ENCODE measurements at places on chromosomes 3 and 15.

DNA sequence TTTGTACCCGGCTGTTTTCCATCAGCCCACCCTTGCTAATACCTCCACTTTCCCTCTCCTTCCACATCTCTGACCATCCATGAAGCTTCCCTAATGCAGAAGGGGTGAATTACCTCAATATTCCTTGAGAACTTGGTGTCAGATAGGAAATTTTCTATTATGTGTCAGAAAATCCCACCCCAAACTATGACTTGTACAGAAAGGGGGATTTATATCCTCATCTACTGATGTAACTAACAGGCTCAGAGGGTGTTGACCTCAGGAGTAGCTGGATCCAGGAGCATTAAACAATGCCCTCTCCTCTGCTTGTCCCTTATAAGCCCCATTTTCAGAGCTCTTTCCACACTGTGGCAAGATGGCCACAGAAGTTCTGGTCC is 242.8 kb upstream of the TLE3 start:
- no peak for DNase-seq

DNA sequence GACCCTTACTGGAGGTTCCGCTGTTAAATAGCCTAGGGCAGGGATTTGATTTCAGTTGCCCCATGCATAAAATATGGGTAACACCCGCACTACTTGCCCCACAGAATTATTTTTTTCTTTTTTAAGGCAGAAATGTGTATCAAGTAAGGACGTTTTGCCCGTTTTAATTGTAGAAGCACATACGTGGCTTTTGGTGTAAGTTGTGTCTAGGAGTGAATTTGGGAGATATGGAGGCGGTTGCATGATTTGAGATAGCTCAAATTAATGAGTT is 636 bp upstream of the LRRC58 start:
- DNase-seq, result no peak

DNA sequence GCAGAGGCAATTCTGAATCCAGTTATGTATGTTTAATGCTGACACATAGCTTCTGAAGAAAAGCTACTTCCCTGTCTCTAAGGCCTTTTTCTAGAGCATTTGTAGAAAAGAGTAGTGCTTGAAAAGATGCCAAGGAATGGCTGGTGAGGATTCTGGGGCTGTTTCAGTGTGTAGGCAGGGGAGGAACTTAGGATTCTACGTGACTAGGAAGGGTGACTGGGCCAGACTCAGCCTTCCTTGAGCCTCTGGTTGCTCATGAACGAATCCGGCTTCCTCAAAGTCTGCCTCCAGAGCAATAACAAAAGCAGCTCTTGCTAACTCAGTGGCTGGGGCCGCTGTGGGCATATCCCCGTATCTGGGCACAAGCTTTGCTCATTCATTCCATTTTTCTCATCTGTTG is 104.8 kb upstream of the WNT5A start:
- no peak for DNase-seq

DNA sequence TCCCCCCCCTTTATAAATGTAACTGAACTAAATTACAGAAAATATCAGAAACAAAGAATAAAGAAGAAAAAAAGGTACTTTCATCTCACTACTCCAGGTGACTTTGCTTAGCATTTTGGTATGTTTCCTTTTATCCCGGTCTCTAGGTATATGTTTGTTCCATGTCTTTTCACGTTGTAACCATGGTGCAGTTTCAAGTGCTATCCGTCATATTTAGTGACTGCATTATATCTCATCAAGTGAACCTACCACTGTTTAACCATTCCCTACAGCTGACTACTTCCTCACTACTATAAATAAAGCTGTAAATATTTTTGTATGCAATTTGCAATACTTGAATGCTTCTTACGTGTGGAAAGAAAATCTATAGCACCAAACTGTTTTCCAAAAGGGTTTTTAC is 2.2 kb downstream of the BTBD1 start:
- no peak for DNase-seq

GRCh38 chr3:37993820-37994638 is 3.4 kb downstream of the VILL start:
- DNase-seq, result peak; percentile 62

DNA sequence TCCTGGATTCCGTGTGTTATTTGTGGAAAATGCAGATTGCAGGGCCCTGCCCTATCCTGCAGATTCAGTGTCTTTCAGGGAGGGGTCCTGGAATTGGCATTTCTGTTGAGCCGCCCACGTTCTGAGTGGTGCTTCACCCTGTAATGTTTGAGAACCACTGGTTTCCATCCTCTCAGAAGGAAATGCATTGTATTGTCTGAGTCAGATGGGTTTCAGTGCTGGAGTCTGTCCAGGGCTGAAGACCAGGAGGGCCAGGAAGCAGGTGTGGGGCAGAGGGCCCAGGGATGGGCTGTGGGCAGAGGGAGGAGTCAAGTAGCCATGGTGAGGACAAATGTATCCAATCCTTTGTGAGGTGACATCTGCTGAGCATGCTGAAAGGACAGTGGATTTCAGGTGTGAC is 123.8 kb downstream of the SV2B start:
- no peak for DNase-seq

DNA sequence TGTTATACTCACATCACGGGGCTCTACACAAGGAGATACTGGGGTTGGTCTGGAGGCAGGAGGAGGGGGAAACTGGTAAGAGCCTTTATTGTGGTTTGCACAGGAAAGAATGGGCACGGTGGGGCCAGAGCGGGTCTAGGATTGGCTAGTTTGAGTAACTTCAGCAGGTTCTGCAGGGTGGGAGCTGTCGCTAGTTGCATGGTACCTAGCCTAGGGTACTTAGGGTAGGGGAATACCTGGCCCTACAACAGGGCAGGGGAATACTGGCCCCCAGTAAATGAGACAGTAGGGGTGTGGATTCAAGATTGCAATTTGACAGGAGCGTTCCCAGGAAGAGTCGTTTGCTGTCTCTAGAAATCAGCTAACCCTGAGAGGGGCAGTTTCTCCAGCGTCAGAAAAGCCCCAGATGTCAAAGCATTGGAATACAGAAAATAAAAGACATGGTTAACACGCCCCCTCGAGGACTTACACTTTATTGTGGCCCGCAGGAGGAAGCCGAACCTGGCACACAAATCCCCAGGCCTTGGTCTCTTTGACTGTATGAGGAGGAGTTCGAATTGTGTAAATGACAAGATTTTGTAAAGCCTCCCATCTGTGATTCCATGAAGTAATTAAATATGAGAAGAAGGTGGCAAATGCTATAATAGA is 32.0 kb downstream of the ST8SIA2 start:
- DNase-seq, result no peak

GRCh38 chr3:143428294-143428693 is 308.7 kb downstream of the CHST2 start:
- DNase-seq, result no peak

GRCh38 chr15:86611417-86612040 is 531.9 kb downstream of the AGBL1 start:
- DNase-seq, result no peak

DNA sequence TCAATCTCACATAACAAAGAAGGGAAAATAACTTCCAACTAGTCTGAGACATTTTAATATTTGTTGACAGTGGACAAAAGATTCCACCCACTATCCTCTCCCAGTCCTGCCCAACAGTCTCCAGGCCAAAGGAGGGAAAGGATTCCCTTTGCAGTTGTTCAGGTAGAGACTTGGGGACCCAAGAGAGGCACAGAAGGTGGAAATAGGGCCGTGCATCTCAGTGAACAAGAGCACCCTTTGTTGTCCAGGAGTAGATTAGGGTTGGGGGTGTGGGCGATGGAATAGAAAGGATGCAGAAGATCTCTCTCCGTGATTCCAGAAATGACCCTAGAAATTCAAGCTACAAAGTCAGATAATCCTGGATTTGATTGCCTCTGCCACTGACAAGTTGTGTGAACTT is 44.8 kb upstream of the TRA2B start:
- no peak for DNase-seq

DNA sequence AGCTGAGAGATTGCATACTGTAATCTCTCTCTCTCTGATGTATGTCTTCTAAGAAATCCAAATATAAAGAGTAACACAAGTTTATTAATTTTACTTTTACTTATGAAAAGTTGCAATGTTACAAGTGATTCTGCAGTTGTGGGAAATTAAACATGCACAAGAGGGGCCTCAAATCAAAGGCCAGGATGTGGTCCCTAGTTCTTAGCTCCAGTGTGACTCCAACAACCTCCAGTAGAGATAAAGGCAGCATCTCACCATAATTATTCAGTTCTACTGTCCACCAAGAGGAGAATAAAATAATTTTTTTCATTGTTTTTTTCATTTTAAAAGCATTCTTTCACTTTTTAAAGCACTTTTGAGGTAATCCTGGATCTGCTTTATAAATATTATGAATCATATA is 223.3 kb downstream of the RAP2B start:
- no peak for DNase-seq

DNA sequence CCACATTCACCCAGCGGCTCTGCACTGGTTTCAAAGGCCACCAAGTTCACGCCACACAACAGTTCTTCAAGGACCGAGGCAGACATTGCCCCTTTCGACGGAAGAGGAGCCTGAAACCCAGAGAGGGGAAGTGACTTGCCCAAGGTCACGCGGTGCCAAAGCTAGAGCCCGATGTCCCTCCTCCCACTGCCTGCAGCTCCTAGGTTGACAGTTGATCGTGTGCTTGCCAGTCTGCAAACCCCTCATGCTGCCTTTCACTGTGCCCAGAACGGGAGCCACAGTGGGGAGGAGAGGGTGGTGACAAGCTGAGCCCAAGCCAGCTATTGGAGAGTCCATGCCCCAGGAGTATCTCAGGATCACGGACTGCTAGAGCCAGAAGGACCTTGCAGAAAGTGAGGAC is 230.9 kb downstream of the XXYLT1 start:
- DNase-seq, result no peak

DNA sequence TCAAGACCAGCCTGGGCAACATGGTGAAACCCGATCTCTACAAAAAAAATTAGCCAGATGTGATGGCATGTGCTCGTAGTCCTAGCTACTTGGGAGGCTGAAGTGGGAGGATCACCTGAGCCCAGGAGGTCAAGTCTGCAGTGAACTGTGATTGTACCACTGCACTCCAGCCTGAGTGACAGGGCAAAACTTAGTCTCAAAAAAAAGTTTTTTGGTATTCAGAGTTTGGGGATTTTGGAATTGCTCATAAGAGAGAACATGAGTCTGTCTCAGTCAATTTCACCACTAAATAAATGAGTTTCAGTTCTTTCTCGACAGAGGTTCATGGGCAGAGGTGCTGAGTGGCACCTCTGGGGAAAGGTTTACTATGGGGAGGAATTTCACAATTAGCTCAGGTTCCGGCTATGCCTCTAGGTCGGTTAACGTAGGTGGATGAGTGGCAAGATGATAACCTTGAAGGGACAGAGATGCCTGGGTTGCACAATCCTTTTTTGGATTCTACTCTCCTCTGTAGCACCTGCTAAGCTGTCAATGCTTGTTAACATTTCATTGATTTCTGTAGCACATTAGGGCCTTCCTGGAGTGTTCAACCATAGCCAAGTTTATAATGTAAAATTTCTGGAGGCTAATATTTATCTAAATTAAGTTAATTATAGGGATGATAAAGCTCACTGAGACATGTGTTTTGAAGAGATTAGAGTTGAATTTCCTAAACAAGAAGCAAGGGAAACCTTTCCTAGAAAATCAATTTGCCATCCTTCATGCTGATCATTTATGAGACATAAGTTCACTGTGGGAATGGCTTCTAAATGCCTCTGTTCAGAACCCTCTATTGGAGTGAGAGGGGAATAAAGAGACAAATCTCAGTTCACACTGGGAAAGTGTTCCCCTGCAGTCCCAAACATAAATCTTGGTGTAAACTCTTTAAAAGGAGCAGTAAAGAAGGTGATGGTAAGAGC is 37.4 kb upstream of the DCP1A start:
- no peak for DNase-seq

- peak; percentile 4 for DNase-seq
Observed at GRCh38 chr3:149494022-149494758, 19.7 kb downstream of the TM4SF4 start.

DNA sequence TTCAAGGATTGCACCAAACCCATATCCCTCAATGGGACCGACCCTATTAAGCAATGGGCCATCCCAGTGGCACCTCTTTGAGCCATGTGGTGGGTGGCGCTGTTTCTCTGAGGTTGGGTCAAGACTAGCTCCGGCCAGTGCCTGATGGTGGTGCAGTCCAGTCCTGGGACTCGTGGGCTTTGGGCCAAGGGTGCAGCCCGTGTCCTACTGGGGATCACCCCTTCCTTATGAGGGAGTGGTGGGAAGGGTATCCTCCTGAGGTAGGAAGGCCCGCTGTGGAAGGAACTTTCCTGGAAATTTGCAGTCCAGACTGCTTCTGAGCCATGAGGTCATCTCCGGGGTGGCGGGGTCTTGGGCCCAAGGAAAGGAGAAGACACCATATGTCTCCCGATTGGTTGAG is 231.6 kb downstream of the SNRPN start:
- DNase-seq, result no peak

DNA sequence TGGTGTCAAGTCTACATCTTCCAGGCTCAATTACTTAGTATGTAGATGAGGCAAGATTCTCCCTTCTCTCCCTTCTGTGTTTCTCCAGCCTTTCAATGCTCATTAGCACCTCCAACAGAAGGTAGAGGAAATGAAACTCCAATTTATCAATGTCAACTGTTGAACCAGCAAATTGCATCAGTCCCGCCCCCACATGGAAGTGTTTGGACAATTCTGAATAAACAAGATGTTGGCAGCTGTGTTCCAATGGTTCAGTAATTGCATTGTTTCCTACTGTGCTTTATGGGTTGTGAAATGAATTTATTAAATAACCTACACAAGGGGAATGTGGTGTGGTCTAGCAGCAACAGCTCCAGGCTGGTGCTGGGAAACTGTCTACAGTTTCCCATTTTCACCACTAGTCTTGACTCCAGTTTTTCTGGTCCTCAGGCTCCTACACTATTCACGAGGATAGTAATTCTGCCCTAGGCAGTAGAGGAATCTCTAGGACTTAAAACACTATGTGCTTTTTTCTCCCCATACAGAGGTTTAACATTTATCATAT is 91.9 kb downstream of the MB21D2 start:
- DNase-seq, result no peak

DNA sequence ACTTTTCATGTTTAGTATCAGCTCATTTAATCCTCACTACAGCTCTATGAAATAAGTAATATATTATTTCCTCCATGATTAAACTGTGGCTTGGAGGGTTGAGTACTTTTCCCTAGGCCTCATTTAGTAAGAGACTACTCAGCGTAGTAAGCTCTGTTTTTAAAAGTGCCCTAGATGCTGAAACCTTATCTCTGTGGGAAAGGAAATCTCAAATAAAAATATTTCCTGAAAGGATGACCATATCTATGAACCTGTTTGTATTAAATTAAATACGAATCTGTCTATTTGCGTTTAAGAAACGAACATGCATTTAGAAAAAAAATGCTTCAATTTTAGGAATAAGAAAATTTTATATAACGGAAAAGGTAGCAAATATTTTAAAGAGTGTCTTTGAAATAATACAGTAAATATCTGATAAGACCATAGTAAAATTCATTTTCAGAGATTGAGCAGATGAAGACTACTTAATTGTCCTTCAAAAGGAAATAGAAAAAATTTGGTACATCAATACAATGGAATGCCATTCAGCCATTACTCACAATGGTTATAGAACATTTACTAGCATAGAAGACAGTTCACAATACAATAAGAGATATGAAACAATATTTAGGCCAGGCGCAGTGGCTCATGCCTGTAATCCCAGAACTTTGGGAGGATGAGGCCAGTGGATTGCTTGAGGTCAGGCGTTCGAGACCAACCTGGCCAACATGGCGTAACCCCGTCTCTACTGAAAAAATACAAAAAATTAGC is 56.2 kb downstream of the ATG7 start:
- DNase-seq, result no peak

- no peak for DNase-seq
Observed at GRCh38 chr15:91021516-91022074, 799 bp downstream of the VPS33B start.

All from GM12892 (cell line).